ENCODE measurements at places on chromosomes 2 and 18.

- H3K36me3 ChIP-seq: no peaks in the 10 kb centered on the region
- no peaks in the 10 kb centered on the region for H3K27me3 ChIP-seq
- DNase-seq: no peak
Measured at GRCh38 chr2:181380581-181380980, 76.6 kb upstream of the ITGA4 start.

DNA sequence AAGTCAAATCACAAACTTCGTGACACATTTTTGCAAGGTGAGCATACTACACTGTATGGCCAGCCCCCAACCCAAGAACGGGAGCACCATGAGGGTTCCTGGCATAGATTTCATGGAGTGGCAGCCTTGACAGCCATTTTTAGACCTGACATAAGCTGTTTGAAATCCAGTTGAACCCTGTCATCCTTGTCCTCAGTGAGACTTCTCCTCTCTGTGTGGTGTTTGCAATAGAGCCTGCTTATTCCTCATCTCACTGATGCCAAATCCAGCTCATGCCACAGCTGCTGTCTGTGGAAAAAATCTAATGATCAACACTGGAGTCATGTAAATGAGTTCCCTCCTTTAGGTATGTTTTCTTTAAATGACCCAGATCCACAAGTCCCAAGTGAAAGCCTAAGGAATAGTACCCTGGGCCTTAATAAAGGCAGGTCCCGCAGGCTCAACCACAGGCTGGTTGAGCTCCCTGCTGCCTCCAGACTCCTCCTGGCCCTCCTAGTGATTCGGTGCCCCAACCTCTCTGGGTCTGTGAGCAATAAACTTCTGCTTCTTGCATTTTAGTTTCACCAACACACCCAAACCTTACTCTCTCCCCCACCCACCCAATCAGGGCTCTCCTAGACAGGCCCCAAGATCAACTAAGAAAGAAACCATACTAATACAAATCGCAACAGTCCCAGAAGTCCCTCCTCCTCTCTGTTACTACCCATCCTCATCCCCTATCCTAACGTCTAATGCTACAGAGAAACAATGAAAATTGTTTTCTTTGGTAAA lies 8.4 kb upstream of the CREG2 start:
- no peak overlapping the region for H3K4me3 ChIP-seq
- no peak for DNase-seq
- no peaks in the 10 kb centered on the region for H3K4me1 ChIP-seq
- H3K27ac ChIP-seq: no peak overlapping the region

- H3K27me3 ChIP-seq: no peaks in the 10 kb centered on the region
- H3K27ac ChIP-seq: no peak overlapping the region
- H3K36me3 ChIP-seq: no peaks in the 10 kb centered on the region
- no peak overlapping the region for H3K4me3 ChIP-seq
Measured at GRCh38 chr2:136378712-136379595, 261.0 kb upstream of the CXCR4 start.

DNA sequence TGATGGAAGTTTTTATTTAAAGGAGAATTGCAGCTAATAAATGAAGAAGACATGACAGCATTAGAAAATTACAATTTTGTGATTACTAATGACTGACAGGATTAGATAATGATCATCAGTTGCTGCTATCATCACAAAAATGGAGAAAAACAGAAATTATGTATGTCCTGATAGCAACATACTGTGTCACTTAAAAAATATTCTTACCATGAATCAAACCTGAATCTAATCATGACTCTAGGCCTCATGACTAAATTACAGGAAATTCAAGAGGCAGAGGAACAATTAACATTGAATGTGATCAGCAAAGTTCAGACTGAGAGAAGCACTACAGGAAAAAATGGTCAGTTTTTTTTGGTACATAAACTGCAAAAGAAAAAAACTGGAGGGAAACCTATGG lies 147.8 kb downstream of the PMAIP1 start:
- no peaks in the 10 kb centered on the region for H3K27me3 ChIP-seq
- H3K4me1 ChIP-seq: no peaks in the 10 kb centered on the region
- H3K4me3 ChIP-seq: no peak overlapping the region
- no peaks in the 10 kb centered on the region for H3K36me3 ChIP-seq

GRCh38 chr18:35348001-35348400 lies 3.8 kb upstream of the ZNF24 start:
- H3K36me3 ChIP-seq: no peaks in the 10 kb centered on the region
- DNase-seq: no peak
- H3K4me3 ChIP-seq: no peak overlapping the region
- H3K27ac ChIP-seq: no peak overlapping the region
- H3K4me1 ChIP-seq: peaks cover 4% of the 10 kb centered on the region

DNA sequence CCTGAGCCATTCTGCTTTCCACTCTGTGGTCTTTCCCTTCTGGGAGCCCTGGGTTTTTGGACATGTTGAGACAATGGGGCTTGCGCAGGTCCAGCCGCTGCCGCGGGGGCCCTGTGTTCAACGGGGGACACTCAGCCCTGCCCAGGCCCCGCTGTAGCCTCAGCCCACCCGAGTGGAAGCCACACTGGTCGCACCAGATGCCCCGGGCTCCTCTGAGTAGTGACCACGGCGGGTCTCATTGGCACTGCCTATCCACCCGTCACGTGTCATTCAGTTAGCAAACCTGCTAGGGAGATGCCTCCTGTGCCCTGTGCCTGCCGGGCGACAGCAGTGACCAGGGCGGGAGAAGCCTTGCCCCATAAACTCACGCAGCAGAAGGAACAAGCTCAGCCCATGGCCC lies 19.1 kb downstream of the D2HGDH start:
- H3K27ac ChIP-seq: no peak overlapping the region
- no peaks in the 10 kb centered on the region for H3K4me1 ChIP-seq
- H3K36me3 ChIP-seq: peaks cover 36% of the 10 kb centered on the region
- no peak for DNase-seq

DNA sequence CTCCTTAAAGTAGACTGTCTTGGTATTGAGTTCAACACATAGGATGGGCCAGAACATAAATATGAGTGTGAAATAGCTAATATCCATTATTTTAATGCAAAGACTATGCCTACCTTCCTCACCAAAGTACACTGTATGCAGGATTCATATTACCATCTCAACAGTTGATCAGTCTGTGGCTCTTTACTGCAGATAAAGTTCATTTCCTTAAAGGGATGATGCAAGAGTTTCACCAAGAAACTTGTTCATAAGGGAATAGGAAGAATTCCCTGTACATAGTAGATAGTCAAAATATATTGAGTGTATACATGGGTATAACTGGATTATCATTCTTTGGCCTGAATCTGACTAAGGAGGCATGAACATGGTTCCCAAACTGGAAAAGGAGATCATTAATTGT lies 35.0 kb downstream of the MARS2 start:
- H3K27me3 ChIP-seq: no peaks in the 10 kb centered on the region
- no peak overlapping the region for H3K4me3 ChIP-seq
- no peaks in the 10 kb centered on the region for H3K4me1 ChIP-seq
- no peak overlapping the region for H3K27ac ChIP-seq
- H3K36me3 ChIP-seq: no peaks in the 10 kb centered on the region
- DNase-seq: no peak

DNA sequence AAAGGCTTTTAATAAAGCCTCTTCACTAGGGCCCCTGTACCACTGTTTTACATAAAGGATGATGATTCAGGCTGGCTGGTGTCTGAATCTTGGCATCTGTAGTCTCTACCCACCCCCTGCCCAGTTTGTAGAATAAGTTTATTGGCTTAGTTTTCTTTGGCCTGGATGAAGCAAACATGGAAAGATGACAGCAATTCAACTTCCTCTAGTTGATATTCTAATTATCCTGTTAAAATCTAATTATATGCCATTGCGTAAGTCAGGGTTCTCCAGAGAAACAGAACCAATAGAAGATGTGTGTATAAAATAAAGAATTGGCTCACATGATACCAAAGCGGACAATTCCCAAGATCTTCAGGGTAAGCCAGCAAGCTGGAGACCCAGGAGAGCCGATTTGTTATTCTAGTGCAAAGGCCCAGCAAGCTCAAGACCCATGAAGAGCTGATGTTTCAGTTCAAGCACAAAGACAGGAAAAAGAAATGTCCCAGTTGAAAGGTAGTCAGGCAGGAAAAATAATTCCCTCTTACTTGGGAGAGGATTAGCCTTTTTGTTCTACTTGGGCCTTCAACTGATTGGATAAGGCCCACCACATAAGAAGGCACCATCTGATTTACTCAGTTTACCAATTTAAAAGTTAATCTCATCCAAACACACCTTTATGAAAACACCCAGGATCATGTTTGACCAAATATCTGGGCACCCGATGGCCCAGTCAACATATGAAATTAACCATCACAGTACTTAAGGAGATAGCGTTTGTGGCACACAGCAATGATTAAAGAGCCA lies 82.6 kb upstream of the LYPD1 start:
- H3K36me3 ChIP-seq: no peaks in the 10 kb centered on the region
- H3K27ac ChIP-seq: no peak overlapping the region
- DNase-seq: no peak
- H3K27me3 ChIP-seq: no peaks in the 10 kb centered on the region
- no peak overlapping the region for H3K4me3 ChIP-seq

DNA sequence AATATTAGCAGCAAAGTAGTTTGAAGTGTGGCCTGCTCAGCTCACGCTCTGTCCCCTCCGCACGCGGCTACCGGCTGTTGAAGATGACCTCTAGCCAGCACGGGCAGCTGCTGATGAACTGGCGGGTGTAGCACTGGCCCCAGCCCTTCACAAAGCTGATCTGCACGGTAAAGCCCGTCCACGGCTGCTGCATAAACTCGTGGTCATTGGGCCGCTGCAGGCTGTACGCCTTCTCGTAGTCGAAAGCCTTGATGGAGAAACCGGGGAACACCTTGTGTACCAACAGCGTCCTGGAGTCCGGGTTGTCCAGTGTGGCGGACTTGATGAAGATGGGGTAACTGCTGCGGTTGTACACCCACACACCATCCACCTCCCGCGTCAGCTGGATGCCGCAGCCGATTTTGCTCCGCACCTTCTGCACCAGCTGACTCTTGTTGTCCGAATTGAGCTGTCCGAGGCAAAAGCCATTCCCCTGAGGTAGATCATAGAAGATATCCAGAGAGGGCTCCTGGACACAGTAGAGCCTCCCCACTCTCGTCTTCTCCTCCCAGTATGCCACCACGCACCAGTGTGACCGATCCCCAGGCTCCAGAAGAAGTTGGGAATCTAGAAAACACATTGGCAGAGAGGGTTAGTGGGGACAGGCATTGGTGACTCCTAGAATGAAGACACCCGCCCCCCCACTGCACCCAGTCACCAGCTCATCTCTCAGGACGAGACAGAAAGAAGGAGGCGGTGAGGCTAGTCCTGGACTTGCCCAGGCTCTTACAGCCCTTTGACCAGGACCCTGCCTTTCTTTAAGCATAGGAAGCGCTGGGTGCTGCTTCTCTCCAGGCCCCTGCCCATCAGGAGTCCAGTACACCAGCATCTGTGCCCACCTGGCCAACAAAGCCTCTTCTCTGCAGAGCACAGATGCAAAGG lies 29.2 kb downstream of the SMAD7 start:
- no peak overlapping the region for H3K27ac ChIP-seq
- H3K27me3 ChIP-seq: no peaks in the 10 kb centered on the region
- H3K36me3 ChIP-seq: peaks cover 19% of the 10 kb centered on the region
- H3K4me3 ChIP-seq: no peak overlapping the region

DNA sequence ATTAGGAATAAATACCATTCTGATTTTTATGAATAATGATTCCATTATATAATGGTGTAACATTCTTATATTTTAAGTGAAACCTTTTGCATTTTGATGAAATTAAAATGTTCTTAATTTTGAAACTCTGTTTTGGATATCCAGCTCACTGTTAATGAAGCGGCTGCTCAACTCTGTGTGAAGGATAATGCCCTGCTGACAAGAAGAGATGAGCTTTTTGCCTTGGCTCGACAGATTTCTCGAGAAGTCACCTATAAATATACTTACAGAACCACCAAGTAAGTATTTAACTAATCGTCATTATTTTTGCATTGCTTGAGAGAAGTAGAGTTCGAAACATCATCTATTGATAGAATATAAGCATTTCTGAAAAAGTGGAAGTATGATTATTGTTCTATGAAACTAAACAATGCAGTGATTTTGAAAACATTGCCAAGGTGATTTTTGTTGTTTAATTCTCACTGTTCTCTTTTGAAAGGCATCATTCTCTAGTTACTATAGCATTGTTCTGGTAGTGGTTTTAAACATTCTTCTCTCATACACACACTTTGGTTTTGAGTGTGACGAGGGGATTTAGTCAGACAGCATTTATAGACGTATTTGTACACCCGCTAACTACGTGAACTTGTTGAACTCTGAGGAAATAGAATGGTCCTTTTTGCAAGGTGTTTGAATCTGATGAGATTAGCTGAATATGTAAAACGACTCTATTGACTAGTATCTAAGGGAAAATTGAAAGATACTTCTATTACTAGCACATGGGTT lies 21.5 kb downstream of the NAB1 start:
- DNase-seq: no peak
- no peak overlapping the region for H3K27ac ChIP-seq
- no peak overlapping the region for H3K4me3 ChIP-seq
- H3K36me3 ChIP-seq: peaks cover 3% of the 10 kb centered on the region

DNA sequence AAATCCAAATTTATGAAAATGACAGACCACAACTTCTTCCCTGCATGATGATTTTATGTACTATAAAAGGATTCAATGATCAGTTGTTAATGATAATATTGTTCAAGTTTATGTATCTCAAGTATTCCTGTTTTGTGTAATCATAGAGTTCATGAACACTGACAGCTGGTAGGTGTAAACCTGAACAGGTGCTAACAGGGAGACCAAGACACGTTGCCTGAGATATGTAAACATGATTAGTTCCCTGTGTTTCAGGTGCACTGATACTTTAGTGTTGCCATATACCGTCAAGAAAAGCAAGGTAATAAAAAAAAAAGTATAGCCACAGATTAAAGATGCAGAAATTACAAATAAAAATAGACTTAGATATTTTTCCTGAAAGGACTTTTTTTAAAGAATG lies 131.8 kb downstream of the BAZ2B start:
- H3K27me3 ChIP-seq: no peaks in the 10 kb centered on the region
- no peak overlapping the region for H3K4me3 ChIP-seq
- DNase-seq: no peak
- no peaks in the 10 kb centered on the region for H3K4me1 ChIP-seq

Measured in effector memory CD4-positive, alpha-beta T cell (primary cell).